ENCODE measurements at places on chromosomes 2 and 18.
A peak's percentile ranks its signal among the peaks of the same experiment; 100 is the strongest.

GRCh38 chr18:49162226-49162864, 211.6 kb upstream of the SMAD7 start:
- no peak for DNase-seq

DNA sequence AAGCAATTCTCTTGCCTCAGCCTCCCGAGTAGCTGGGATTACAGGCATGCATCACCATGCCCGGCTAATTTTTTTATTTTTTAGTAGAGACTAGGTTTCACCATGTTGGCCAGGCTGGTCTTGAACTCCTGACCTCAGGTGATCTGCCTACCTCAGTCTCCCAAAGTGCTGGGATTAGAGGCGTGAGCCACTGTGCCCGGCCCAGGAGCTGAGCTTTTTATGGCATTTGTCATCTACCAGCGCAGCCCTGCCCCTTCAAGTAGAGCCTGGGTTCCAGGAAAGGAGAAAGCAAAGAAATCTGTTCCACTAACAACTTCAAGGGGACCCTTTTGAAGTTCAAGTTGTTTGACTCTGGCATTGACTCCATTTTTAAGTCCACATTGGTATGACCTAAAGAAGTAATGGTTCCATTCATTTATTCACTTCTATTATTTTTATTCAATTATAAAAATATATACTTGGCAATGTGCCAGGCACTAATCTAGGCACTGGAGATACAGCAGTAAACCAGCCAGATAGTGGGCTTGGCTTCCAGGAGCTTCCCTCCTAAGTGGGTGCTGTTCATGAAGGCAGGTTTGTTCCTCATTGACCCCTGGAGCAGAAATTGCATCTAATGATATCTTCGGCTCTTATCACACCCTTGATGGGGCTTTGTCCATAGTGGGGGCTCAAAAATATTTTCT, 8.0 kb upstream of the SFTPB start:
- DNase-seq = no peak

- DNase-seq = no peak
Measured at GRCh38 chr2:168986398-168986943, 44.7 kb downstream of the ABCB11 start.

GRCh38 chr2:63049970-63050333, 678 bp upstream of the OTX1 start:
- no peak for DNase-seq

DNA sequence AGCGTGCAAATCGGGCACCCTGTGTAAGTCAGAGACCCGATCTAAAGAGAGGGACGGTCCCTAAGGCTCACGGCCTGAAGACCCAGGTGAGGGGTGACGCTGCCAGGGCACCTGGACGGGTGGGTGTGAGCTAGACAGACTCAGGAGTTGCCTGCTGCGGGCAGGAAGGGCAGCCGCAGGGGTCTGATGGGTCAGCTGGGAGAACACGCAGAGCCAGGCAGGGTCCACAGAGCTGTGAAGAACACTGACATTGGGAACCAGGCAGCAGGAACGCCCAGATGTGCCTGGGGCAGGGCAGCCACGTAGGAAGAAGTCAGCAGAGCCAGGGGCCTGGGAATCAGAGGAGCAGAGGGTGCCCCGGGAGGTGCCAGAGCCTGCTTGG, 25.9 kb downstream of the HDAC4 start:
- DNase-seq = no peak

DNA sequence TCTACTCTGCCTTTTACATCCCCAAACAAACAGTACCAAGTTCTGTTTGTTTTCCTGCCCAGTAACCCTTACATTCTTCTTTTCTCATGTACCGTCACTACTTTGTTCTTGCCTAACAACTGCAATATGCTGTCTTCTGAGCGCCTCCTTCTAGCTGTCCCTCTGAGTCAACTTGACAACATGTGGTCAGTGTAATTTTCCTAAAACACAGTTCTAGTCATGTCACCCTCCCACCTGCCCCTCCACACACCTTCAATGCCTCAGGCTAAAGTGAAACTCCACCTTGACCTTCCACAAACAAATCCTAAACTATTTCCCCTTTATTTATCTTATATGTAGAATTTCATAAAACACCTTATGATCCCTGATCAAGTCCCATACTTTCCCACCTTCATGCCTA, 124.6 kb upstream of the CD302 start:
- peak; percentile 15 for DNase-seq

- DNase-seq = no peak
Measured at GRCh38 chr2:200369886-200370285, 63.4 kb downstream of the SPATS2L start.

DNA sequence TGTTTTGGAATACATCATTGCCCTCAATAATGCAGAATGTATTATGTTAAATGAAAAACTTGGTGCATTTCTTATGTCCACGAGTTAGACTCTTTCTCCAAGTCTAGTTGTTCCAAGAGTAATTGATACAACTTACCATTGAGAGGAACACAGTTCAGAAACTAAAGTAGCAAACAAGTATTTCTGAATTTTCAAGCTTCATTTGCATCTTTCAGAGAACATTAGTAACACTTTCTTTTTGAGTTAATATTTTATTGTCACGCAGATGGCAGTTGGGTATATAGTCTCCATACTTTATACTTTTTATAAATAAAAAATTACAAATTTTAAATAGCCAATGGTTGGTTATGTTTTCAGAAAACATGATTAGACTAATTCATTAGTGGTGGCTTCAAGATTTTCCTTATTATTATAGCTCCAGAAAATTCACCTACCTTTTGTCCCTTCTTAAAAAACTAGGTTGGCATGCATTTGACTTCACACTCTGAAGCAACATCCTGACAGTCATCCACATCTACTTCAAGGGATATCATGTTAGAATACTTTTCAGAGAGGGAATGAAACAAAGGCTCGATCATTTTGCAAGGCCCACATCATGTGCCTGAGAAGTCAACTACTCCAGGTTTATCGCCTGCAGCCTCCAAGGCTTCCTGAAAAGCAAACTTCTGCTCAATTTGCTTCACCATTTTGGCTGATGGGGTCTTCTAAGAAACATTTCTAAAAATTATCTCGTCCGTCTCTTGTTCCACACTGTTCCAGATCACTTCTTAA, 29.9 kb downstream of the LYPD6B start:
- DNase-seq = no peak

DNA sequence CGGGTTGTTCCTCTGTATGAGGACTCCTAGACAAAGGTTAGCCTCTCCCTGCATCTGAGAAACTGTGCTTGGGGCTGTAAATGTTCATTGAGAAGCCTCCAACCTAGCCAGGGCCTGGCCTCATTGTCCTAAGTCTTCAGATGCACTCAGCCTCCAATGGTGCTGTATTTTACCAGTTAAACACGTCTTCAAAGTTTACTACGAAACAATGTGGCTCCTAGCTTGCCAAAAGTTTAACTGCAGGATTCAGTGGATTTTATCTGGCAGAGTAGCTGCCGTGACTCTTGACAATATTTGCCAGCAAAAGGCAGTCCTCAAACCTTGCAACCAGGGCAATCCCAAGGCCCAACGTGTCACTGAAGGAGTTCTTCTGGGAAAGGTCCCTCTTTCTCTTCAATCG, 1.1 kb downstream of the PID1 start:
- no peak for DNase-seq

- DNase-seq = no peak
Measured at GRCh38 chr2:237271698-237272652, 142.0 kb downstream of the COL6A3 start.

DNA sequence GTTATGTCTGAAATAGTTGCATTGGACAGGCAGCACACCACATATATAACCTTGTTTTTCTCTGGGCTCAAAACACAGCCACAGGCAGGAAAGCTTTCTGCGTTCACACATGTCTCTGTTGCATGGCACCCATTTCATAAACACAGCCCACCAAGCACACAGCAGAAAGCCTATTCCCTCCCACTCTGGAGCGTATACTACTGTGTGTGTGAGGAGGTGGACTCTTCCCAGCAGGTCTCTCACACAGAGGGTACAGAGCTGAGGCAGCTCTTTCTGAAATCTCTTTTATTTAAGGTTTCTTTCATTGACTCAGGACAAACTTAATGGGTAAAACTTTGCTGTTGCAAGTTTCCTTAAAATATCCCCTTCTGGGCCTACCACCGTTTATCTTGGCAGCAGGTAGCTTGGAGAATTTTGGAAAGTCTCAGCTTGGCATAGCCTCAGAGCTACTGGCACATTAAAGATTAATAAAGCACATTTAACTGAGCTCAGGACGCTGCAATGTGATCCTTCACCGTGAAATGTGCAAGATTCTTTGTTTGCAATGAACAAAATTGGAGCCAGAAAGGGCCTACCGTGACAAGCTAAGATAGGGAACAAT, 105.1 kb upstream of the NCKAP5 start:
- DNase-seq = no peak

DNA sequence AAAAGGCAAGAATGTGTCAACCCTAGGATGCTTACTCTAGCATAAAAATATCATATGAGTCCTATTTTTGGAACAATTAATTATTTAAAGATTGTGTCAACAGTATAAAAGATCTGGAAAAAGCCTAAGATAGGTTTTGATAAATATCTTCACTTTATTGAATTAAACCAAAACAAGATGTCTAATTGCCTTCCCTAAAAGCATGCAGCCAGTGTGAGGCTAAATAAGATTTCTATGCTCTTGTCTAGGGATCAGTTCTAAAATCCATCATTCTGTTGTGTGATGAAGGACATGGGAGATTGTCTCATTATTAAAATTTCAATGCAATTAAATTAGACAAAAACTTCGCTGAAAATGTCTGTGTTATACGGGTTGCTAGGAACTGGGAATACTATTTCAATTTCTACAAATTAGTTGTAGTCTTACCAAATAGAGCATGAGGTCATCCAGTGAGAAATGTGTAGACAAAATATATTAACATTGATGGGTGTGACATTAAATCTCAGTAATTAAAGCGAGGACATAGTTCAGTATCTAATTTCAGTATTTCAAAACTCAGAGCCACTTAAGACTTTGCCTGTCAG, 535.6 kb upstream of the FSIP2 start:
- no peak for DNase-seq

DNA sequence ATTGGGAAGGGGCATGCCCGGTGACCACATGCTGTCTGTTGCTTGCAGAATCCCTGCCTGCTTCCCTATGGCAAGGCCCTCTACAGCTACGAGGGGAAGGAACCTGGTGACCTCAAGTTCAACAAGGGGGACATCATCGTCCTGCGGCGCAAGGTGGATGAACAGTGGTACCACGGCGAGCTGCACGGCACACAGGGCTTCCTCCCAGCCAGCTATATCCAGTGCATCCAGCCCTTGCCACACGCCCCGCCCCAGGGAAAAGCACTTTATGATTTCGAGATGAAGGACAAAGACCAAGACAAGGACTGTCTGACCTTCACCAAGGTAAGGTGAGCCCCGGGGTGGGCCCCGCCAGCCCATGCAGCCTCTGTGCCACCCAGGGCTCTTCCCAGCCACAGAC, 218.6 kb downstream of the SH3RF3 start:
- DNase-seq = no peak

GRCh38 chr2:97967931-97968627, 27.7 kb downstream of the TMEM131 start:
- no peak for DNase-seq

DNA sequence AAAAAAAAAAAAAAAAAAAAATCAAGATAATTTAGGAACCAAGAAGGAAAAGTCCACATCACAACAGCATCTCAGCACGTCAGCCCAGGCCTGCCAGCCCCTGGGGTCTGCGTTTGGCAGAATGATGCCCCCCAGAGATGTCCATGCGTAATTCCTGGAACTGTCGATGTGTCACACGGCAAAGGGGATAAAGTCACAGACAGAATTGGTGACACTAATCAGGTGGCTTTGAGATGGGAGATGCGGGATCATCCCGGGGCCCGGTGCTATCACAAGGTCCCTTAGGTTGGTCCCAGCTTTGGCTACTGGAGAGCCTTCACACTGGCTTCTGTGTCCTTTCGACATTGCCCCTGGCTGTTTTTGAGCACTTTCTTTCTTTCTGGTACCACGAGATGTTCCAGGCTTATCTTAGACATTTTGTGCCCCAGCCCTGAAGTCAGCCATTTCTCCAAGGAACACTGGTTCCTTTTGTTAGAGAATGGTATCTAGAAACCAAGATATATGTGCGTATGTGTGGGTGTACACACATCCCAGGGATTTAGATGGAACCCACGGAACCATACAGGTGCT, 20.7 kb downstream of the RAMP1 start:
- no peak for DNase-seq

GRCh38 chr2:42907835-42908234, 115.5 kb upstream of the HAAO start:
- DNase-seq = no peak

Data from PC-3 (cell line).